ENCODE measurements at places on chromosomes 6 and 20.

DNA sequence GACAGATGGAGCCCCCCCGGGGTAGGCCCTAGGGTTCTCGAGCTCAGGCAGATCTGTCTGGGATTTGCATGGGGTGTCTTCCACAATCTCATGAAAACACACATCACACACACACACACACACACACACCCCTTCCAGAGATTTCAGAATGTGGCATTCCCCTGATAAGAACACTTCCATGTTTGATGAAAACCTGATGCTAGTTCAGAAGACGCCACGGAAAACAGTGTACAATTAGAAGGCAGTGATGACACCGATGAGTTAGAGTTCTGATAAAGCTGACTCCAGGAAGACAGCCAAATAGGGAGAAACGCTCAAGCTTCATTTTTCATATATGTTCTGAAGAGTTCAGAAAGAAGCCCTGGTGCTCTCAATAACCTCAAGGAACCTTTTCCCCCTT, 438.7 kb upstream of the JARID2 start:
- DNase-seq, result no peak

DNA sequence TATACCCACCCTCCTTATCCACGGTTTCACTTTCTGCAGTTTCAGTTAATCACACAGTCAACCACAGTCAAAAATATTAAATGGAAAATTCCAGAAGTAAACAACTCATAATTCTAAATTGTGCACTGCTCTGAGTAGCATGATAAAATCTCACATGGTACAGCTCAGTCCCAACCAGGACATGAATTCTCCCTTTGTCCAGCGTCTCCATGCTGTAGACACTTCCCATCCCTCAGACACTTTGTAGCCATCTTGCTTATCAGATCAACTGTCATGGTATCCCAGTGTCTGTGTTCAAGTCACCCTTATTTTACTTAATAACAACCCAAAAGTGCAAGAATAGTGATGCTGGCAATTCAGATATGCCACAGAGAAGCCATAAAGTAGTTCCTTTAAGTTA, 94.7 kb downstream of the PDE10A start:
- no peak for DNase-seq

DNA sequence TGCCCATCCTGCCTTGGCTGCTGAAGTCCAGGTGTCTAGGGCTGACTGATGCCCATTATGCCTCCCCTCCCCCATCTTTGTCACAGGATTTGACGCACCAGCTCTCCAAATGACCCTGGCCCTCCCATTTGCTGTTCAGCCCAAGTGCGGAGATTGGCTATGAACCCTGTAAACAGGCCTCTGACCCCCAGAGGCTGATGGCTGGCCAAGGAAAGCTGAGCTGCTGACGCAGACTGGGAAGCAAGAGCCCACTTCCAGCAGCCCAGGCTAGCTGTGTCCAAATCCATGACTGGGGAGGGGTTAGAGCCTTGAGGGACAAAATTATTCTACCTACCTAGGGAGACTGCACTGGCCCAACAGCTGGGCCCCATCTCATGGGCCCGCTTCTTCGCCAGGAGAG, 797 bp upstream of the GNRH2 start:
- DNase-seq, result no peak

- DNase-seq, result no peak
These were observed 135.3 kb downstream of the LINC00237 start for GRCh38 chr20:20970841-20971240.

DNA sequence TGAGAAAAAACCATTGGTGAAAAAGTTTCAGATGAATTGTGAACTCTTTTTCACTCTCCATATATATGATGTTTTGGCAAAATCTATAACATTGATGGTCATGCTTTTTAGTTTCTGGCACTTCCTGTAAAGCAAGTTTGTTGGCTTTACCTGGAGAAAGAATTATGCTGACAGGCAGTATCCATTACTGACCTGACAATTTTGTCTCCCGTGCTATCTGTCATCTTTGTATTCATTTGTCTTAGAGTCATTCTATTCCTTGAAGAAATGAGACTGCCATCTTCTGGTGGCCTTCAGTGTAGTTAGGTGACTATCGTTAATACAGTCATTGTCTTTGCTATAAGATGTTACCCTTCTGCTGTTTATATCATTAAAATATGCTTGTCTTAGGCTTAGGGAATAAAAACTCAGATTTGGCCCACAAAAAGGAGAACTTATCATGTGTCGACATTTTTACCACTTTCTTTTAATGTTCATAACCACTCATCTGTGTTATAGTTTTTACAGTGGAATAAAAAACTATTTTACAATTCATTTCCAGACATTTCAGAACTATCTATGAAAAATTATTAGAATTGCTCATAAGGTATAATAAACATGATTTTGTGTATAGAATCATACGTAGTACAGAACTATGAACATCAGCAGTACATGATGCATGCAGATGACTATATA, 707.0 kb downstream of the EPM2A start:
- peak; percentile 36 for DNase-seq

- DNase-seq, result no peak
These were observed 661.3 kb downstream of the BCKDHB start for GRCh38 chr6:80767808-80768207.

- no peak for DNase-seq
These were observed 103.4 kb upstream of the MLN start for GRCh38 chr6:33907227-33907626.

- DNase-seq, result no peak
These were observed 117.9 kb upstream of the PTPN1 start for GRCh38 chr20:50392138-50392866.

DNA sequence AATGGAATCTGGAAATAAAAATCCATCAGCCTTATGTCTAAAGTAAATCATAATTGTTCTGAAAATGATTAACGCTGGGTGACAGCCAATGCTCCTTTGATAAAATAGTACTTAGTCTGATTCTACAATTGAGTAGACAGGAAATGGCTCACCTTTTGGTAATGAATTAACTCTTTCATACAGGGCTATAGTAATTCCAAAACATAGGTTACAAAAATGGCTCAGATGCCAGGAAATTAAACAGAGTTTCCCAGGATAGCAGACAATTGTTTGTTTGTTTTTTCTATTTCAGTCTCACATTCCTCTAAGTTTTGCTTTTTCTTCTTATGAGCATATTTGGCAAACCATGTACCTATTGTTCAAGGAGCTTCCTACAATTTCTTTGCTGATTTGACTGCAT, 257.2 kb upstream of the EPHA7 start:
- DNase-seq, result no peak

DNA sequence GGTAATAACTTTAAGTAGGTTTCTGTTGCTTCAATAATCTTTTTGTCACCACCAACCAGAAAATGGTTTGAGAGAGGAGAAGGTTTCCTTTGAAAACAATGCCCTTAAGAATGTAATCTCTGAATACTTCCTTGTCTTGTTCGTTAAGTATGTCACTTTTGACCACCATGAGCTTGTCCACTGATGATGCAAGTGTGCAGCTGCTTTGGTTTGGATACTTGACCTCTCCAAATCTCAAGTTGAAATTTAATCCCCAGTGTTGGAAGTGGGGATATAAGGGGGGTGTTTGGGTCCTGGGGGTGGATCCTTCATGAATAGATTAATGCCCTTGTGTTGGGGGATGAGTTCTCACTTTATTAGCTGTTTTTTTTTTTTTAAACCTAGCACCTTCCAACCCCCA, 985.4 kb downstream of the EPHA7 start:
- no peak for DNase-seq

DNA sequence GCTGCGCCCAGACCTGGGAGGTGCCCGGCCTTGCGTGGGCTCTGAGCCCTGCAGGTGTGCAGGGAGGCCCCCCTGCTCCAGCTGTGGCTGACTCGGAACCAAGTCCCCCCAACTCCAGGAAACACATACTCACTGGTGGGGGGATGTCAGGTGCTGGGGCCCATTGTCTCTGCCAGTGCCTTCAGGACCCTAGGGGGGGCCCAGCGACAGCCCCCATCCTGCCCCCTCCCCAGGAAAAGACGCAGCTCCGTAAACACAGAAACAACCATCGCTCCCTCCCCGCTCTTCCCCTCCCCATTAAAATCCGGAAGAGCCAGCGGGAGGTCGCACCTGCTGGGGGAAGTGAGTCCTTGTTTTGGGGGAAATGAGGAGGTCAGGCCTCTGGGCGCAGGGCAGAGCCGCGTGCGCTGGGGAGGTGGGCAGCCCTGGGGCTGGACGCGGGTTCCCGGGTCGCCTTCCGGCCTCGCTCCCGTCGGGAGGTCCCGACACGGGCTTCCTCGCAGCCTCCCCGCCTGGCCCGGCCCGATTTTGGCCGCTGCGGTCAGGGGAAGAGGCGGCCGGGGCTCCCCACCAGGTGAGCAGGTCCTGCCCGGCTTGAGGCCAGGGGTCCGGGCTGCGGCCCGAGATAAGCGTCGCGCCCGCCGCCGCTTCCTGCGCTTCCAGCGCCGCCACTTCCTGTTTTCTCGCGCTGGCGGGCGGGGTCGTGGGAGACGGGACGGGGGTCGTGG, 6.2 kb downstream of the C20orf204 start:
- DNase-seq, result peak; percentile 63

DNA sequence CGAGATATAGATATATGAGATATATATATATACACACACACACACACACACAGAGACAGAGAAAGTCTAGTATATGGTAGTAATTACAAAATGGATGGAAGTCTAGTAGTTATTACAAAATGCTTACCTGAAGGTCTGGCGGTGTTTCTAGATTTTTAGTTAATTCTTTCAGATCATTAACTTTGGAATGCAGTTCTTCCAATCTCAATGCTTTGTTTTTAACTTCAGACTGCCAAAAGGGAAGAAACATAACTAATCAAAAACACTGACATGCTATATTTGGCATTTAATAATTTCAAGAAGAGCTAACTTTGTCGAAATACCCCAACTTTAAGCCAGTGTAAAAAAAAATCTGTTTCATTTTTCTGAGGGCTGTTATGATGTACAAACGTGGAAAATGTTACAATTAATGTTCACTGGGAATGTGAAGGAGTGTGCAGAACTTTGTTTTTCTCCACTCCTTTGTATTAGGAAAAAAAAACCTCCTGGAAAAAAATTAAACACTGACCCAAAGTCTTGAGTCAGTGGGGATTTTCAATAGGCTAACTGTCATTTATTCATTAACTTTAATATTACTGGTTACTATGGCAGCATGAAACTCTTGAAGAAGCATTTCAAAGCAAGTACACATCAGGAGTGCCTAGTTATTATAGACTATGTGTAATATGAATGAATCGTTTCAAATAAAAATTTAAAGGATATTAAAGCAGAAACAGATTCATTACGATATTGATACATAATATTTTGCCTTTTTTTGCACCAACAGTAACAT, 232.9 kb downstream of the SYNE1 start:
- DNase-seq, result no peak

DNA sequence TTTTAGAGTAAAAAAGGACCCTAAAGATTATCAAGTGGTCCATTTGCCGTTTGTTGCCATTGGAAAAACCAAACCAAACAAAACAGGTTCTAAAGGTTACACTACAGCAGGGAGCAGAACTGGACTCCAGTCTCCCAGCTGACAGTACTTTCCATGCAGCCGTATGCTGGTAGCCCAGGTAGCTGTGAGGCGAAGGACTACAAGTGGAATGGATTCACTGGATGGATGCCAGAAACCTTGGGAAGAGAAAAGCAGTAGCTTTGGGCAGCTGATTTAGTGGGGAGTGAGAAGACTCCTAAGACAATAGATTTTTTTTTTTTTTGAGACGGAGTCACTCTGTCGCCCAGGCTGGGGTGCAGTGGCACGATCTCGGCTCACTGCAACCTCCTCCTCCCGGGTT, 88.3 kb downstream of the SASH1 start:
- no peak for DNase-seq

DNA sequence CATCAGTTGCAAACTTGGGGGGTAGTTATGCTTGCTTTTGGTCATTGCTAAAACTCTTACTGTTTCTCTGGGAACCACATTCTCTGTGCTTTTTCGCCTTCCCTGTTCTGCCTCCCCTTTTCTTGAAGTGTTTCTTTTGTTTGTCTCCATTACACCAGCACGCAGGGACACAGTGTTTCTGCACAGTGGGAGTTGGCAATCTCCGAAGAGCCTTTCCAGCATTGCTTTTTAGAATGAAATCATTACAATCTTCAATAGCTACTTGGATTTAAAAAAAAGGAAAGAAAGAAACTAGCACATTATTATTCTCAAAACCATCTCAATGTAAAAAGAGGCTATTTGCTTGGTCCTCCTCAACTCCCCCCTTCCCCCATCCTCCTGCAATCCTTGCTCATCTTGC, 536.7 kb upstream of the MMS22L start:
- no peak for DNase-seq

- DNase-seq, result no peak
These were observed 36.8 kb upstream of the CDKAL1 start for GRCh38 chr6:20497216-20498040.

DNA sequence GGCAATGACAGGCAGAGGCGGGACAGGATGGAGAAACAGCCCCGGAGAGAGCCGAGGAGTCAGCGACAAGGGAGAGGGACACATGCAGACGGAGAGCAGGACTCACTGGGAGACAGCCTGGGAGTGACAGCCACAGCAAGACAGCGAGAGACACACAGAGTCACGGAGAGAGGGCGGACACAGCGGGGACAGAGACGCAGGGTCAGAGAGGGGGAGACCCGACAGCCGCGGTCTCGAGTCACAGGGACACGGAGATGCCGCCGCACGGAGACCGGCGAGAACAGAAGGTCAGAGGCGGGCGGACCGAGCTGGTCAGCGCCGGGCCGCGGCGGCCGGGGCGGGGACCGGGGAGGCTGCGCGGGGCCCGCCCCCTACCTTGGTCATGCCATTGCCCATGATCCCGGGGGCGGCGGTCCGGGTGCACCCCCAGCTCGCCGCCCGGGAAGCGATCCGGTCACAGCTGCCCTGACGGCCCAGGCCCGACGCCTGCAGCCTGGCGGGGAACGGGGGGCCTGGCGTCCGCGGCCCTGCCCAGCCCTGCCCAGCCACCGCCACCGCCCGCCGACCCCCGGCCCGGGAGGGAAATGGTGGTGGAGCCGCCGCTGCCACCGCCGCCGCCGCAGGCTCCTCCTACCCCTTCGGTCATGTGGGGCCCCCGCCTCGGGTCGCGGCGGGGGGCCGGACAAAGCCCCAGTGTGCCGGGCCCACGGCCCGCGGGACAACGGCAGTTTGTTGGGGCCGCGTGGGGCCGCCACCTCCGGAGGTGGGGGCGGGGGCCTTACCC, at the start of the genes DUSP15 and TTLL9:
Gene DUSP15 (minus strand): TSS at position 586 of the 784 bp plus-strand sequence. CDS start 190 bp downstream, at position 396.
Gene TTLL9 (plus strand): TSS at position 693 of the 784 bp plus-strand sequence. CDS start 493 bp downstream, outside the sequence.
- DNase-seq, result peak; percentile 58

DNA sequence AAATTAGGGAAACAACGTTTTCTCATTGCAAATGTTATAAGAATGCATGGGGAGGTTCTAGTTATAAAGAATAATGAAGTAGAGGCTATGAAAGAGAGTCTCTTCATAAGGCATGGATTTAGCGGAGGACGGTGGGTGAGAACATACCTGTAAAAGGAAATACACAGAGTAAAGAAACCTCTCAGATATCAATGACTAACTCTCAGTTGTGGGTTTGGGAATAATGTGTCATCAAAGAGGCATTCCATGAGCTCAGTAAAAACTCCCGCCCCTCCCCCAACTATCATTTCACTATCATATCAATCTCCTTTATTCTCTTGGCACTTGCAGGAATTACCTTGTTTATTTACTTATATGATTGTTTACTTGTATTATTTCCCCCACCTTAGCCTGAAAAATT, 695.4 kb downstream of the PTPRT start:
- no peak for DNase-seq

DNA sequence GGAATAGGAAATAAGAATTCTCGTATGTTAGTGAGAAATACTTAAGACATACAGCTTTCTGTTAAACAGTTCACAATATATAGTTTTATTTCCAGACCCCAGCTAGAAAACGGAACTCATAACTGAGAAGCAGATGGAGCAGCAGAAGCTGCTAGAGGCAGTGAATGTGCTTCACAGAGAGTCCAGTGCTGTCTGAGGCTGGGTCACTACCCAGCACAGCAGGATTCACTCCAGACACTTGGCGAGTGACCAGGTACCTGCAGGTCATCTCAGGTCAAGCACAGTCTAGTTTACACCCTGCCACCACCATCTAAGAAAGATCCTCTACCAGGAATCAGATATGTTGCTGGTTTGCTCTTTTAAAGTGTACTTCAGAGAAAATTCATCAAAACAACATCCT, 243.1 kb upstream of the RAB32 start:
- DNase-seq, result no peak

Data from GM13977 (cell line).